Urinary bladder (tissue), 4 donors: ENCODE measurements at places on chromosomes 1 and 21.

- no peak for DNase-seq
Observed at GRCh38 chr21:34949499-34949898, 99.6 kb downstream of the RUNX1 start.

DNA sequence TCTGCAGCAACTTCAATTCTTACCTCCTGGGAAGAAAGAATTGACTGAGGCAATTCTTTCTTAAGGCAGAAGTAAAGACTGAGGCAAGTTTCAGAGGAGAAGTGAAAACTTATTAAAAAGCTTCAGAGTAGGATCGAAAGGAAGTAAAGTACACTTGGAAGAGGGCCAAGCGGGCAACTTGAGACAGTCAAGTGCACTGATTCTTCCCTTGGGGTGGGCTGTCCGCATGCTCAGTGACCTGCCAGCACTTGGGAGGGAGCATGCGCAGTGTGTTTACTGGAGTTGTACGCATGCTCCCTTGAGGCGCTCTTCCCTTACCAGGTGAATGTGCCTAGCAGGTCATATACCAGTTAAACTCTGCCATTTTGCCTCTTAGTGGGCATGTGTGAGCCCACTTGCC lies 55.3 kb upstream of the NBPF3 start:
- DNase-seq = no peak

DNA sequence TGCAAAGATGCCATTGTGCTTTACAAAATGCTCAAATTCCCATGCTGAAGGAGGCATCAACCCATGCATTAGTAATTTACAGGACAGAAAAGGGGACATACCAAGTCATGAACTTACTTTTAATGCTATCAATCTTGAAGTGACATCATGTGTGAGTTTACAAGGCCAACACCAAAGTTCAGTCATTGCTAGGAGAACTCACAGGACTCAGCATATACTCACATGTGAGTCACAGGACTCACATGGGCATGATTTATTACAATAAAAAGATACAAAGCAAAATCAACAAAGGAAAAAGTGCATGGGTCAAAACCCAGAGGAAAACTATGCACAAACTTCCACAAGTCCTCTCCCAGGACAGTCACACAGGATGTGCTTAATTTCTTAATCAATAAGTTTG lies 1656.0 kb downstream of the MRPL39 start:
- no peak for DNase-seq

DNA sequence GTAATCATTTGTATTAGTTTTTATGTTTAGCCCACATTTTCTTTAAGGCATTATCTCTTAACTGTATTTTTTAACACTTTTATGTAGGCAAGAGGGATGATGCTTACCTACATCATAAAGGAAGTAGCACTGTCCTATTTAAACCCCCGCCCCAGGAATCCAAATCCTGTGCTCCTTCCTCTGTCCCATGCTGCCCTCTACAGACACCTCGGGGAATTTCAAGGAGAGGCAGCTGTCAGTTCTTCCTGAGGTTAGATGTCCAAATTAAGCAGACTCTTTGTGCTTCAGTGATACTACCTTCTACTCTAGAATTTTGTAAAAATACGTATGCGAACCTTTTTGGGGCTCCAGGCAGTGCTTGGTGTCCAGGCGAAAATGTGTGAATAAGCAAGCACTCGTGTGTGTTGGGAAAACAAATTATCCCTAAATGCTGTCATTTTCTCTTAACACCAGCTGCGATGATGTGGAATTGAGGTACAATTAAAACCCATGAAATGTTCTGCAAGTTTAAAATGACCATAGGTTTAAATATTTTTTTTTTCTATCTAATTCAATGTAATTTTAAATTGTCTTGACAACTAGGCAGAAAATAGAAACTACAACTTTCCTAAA lies 19.2 kb downstream of the CRCT1 start:
- DNase-seq = no peak

DNA sequence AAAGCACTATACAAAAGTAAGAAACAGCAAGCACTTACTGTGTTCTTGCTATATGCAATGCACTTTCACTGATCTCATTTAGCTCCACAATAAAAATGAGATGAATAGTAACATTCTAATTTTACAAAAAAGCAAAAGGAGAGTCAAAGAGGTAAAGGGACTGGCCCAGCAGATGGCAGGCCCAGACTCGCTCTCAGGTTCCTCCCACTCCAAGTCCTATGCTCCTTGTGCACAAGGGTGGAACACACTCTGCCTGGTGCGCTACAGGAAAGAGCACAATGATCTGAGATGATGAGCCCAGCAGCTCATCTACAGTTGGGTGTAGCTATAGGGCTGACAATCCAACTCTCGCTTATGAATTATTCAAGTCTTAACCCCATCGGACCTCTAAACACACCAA lies 94.1 kb upstream of the LYST start:
- DNase-seq = no peak

DNA sequence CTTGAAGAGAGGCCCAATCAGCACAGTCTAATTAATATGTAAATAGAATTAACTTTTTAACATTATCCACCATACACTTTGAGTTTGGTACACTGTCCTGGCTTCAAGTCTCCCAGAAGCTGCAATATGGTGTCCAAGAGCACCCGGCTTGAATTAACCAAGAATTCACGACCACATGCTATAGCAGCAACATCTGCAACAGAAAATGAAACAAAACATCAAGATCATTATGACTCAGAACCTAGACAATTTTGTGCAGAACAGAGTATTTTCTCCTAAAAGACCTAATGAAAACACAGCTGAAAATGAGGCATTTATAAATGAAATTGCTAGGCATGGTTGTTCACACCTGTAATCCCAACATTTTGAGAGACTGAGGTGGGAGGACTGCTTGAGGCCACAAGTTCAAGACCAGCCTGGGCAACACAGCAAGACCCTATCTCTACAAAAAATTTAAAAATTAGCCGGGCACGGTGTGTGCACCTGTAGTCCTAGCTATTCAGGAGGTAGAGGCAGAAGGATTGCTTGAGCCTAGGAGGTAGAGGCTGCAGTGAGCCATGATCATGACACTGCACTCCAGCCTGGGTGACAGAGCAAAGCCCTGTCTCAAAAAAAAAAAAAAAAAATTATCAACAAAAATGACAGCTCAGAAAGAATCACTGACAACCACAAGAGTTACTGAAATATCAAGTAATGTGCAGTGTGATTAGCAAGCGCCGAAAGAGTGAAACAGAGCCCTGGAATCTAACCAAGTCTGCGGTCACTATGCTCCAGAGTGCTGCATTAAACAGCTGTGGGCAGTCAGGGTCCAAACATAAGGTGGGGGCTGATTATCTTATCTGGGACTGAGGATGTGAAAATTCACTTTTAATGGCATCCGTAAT lies 45.3 kb downstream of the HSF2BP start:
- DNase-seq = no peak

DNA sequence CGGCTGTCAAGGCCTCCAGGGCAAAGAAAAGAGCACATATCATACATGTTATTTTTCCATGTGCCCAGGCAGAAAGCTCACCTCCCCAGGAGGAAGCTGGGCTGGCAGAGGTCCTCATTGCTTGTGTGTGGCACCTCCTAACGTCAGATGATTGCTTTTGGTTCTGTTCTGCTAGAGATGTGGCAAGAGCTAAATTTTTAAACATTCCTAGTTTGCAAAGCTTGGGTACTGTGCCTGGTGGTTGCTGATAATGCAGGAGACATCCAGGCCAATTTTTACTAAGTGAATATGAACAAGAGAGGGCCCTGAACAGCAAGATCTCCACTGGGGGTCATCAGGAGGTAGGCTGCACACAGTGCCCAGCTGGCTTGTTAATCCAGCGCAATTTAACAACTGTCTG lies 93.9 kb downstream of the TBX19 start:
- DNase-seq = no peak

DNA sequence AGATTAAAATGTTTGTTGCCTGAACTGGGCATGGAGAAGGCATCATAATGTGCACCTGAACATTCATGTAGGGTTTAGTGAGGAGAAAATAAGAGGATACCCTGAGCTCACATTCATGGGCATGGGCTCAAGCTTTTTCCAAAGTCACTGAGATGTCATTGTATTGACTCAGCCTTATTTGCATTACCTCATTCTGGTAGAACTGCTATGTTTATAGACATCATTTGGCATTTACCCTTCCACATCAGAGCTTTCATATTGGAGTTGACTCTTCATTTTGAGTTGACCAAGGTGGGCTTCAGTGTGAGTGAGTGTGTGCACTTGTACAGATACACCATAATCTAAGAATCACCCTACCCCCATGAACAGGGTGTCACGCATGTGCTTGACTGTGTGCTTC lies 143.2 kb downstream of the PBX1 start:
- DNase-seq = no peak

GRCh38 chr1:69519006-69519405 lies 48.7 kb upstream of the LRRC7 start:
- DNase-seq = no peak

- no peak for DNase-seq
Observed at GRCh38 chr1:41396084-41396483, 34.9 kb downstream of the FOXO6 start.

- DNase-seq = no peak
Observed at GRCh38 chr1:46406881-46407608, 12.9 kb downstream of the FAAH start.

DNA sequence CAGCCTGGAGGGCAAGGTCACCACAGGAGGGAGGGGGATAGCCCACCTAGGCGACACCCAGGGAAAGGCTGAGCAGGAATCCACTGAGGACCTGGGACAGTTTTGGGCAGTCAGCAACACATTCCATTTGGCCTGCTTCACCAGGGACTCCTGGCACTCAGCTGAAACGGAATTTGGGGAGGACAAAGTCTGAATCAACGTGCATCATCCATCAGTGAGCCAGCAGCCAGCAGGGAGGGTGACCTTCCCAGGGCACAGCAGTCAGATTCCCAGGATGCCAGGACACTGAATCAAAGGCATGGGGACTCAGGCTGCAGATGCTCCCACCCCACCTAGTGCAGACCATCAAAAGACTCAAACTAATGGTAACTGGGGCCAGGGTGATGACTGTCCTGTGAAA lies 4.6 kb downstream of the SH3BP5L start:
- DNase-seq = no peak

DNA sequence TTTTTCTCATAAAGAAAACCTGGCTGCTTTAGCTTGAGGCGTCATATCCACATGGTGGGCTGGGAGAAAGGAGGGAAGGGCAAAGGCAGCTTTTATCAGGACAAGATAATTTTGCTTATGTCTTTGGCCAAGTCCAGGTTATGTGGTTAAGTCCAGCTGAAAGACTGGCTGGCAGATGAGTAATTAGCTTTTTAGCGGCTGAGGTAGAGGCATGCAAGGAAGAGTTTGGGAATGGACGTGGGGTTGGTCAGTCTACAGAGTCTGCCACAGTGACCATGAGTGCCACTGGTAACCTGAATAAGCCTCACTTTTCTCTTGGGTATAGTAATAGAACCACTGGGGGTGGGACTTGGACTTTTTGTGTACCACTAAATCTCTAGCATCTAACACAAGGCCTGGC lies 39.8 kb downstream of the NEK7 start:
- DNase-seq = no peak

- peak; percentile 25 for DNase-seq
Observed at GRCh38 chr21:39422527-39423241, 22.9 kb downstream of the LCA5L start.

DNA sequence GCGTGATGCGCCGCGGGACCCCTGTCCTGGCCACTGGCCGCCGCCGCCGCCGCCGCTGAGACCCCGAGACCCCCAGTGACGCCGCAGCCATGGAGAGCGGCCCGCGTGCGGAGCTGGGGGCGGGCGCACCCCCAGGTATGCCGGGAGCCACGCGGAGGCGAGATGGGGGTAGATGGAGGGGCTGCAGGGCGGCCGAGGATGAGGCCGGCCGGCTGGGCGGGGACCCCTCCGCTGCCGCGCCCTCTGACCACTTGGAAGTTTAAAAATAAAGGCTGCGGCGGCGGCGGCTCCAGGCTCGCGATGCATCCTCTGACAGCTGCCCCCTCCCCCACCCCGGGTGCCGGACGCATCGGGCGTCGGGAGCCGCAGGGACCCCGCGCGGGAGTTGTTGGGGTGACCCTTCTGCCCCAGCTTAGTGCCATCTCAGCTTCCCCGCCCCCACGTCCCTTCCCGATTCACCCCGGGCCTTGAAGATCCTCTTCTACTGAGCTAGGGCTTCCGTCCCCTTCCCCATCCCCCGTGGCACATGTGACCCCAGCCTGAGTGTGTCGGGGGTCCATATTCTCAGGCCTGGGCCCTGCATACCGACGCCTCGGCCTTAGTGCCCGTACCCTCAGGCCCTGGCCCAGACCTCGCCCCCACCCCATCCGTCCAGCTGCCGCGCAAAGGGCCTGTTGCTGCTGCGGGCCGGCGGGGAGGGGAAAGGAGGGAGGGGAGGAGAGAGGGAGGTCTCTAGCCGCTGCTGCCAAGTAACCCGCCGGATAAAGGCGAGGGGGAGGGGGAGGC lies 562 bp downstream of the MAP7D1 start:
- no peak for DNase-seq

GRCh38 chr1:28329395-28330153 lies 734 bp downstream of the MED18 start:
- DNase-seq = no peak

DNA sequence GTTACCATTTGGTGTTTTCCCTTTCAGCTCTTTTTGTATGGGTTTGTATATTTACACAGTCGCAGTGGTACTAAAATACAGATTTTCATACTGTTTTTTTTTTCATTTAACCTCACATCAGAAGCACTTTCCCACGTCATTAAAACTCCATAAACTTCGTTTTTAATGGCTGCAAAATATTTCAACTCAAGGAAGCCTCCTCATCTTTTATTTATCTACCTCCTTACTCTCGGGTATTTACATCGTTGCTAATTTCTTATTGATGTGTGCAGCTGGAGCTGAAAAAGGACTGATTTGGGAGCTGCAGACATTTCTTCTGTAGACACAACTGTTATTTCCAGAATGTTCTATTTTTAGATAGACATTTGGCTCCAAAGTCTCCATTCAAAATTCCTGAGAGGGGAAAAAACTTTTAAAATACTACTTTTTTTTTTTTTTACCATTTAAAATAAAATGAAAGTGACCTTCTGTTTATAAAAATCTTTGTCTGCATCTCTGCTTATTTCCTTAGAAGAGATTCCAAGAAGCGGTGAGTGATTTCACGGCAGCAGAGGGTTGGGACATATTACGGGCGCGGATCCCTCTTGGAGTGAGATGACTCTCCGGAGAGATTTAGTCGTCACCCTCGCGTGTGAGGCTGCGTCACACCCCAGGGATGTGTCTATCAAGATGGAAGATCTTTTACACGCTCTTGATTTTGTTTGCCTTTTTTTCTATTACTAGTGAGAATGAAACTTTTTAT lies 10.1 kb downstream of the RUNX3 start:
- no peak for DNase-seq

DNA sequence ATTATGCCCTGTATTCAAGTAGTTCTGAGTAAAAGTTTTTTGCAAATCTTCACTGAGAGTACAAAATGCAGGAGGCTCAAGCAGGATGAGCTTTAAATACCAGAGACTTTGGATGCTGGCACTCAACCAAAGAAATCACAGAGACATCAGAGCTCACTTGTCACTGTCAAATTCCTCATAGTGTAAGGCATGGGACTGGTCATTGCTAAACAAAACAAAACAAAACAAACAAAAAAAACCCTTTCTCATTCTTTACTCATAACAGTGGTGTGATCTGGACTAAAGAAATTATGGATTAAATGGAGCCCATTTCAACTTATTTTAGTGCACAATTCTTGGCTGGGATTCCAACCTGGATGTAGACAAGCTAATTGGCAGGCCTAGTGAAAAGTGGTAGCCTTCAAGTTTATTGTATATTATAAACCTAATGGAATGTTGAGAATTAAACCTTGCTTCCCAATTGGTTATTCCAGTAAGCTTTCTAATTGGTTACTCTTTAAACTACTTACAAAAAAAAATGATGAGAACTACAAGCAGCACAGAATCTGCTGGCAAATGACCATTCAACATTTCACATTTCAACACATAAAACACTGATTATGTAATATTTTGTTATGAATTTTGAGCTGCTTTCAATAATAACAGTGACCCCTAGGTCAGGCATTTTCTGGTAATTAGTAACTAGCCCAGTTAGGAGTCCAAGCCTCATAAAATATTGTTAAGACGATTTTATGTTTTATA lies 30.6 kb upstream of the NEK7 start:
- no peak for DNase-seq
